Midbrain (tissue), 1 donor: ENCODE measurements at places on chromosomes 6 and 20.

DNA sequence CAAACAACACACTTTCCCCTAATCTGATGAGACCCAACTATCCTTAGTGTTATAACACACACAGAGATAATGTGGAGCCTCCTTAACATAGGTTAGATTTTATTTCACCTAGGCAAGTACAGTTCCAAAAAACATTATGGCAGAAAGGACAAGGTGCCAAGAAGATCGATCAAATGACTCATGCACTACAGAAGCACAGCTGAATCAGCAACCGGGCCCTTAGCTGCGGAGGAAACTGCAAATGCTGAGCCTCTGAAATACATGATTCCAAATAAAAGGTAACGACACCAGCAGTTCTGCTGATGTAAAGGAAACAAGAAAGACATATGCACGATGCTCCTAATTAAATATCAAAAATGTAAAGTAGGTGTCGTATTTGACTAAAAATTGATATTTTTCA lies 19.9 kb upstream of the MUC21 start:
- no peak for DNase-seq

GRCh38 chr6:30828027-30828962 lies 56.0 kb upstream of the DDR1 start:
- DNase-seq, result peak; percentile 91

DNA sequence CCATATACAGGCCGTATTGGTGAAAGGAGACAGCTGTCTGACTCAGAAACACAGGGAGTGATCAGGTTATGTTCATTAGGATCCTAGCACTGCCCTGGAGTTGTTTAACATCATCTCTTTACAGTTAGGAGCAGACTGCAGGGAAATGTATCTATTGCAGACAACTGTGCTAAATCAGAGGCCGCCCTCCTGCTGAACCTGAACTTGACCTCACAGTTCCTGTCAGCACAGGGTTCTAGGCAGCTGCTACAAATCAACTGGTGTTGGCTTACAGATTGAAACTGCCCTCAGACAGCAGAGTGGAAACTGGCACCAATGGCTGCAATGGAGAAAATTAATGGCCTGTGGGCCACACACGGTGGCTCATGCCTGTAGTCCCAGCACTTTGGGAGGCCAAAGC lies 3.7 kb upstream of the RPP40 start:
- no peak for DNase-seq

DNA sequence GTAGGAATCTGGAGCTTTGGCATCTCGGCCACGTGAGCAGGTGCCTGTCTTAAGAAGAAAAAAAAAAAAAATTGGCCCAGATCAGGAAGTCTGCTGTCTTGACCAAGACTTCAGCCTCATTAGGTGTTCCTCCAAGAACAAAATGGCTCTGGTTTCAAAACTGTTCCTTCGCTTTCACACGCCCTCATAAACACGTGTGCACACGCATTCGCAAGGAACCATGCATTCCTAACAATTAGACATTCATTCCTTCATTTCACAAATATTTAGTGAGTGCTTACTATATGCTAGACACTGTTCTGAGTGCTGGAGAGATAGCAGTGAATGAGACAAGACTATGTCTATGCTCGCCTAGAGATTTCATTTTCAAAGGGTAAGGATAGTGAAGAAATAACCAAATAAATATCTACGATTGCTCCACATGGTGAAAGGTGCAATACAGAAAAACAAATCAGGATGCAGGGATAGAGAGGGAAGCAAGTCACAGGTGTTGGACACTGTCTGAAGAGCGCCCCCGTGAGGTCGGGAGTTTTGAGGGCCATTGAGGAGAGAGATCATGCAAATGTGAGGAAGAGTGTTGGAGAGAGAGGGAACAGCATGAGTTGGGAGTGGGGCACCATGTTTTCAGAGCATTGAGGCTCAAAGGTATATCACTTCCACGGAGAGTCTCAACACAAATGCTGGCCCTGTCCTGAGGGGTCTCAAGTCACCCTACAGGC lies 53.3 kb downstream of the CCDC170 start:
- DNase-seq, result no peak

- DNase-seq, result no peak
Observed at GRCh38 chr6:50819466-50819903, 814 bp downstream of the TFAP2B start.

DNA sequence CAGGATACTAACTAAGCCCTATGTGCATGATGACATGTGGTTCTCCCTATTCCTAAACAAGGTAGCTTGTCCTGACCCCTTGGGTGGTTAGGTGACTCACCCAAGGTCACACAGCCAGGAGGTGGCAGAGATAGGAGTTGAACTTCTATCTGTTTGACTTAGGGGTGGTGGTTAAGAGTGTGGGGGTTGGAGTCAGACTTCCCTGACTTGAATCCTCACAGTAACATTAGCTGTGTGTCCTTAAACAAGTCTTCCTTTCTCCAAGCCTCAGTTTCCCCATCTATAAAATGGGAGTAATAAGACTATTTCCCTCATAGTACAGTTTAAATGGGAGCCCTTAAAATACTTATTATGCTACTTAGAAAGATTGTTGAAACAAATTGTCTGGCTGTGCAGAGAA lies 21.9 kb downstream of the SLC12A5 start:
- no peak for DNase-seq

DNA sequence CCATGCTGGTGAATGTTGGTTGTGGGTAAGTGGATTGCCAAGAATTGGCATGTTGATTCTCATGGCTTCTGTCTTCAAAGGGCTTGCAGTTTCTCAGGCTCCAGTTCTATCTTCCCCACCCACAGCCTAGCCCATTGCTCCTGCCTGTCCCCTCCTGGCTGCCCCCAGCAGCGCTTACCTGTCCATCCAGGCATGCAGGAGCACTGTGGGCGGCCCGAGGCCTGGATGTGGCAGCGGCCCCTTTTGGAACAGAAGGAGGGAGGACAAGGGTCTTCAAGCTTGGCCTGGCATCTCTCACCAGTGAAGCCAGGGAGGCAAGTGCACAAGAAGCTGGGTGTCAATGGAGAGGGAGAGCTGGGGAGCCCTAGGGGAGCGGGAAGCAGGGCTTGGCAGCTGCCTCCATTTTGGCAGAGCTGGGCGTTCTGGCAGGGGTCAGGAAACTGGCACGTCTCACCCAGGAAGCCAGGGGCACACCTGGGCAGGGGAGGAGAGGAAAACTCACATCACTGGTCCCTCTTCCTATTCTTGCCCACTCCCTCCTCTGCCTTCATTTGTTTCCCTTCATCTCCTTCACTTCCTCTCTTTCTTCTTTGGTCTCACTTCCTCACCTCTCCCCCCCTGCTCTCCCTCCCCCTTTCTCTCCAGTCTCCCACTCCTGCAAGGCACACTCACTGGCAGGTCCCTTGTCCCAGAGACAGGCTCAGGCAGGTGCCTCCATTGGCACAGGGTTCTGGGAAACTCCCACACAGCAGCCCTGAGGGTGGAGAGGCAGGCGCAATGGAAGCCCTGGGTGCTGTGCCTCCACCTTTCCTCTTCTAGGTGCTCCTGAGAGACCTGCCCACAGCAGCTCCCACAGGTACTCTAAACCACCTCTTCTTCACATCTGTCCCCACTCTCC lies 1.3 kb downstream of the NOTCH4 start:
- DNase-seq, result no peak

DNA sequence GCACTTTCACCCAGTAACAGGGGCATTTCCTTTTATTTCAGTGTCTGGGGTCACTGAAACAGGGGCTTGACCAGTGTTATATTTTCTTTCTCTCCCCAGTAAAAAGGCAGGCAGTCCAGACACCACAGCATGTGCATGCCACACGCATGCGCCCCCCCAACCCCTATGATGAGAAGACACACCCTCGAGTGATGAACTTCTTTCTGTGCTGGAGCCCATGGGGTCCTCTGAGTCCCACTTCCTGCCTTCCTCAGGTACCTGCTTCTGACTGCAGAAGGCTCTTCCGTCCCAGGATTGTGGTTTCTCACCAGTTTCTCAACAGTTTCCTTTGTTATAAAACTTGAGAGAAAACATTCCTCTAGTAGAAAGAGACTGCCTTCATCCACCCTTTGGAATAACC lies 45.7 kb upstream of the TMEM181 start:
- DNase-seq, result no peak

GRCh38 chr20:25574411-25574810 lies 10.9 kb downstream of the NINL start:
- DNase-seq, result no peak

GRCh38 chr6:163860287-163861081 lies 446.0 kb downstream of the QKI start:
- DNase-seq, result no peak

DNA sequence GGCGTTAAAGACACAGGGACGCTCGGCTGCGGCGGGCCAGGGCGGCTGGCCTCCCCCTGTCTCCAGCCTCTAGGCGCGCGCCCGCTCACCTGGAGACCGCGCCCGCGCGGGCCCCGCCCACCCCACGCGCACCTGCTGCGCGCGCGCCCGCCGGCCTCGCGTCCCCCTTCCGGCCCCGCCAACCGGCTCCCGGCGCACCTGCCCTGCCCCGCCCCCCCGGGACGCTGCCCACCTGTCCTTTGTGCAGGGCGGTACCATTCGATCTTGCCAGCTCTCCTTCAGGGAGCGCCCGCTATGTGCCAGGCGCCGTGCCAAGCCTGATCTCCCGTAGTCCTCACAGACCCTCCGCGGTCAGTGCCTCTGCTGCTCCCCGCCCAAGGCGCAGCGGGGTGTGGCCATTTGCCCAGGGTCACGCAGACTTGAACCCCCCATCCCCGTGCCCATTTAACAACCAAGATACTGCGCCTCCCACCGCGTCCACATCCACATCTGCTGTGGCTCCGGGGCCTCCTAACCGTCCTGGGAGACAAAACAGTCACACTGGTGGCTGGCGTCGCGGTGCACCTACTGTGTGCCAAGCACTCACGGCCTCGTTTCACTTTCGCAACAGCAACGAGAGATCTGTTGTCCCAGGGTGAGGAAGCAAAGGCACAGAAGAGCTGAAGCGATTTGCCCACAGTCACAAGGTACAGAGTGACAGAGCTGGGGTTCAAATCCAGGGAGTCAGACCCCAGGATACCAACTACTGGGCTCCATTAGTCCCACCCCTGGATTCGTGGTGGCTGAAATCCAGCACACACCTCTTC lies 48.1 kb downstream of the NOL4L start:
- no peak for DNase-seq

GRCh38 chr20:20014659-20015058 lies 2.5 kb upstream of the NAA20 start:
- DNase-seq, result no peak

- no peak for DNase-seq
Observed at GRCh38 chr6:169472786-169473416, 219.3 kb upstream of the THBS2 start.

DNA sequence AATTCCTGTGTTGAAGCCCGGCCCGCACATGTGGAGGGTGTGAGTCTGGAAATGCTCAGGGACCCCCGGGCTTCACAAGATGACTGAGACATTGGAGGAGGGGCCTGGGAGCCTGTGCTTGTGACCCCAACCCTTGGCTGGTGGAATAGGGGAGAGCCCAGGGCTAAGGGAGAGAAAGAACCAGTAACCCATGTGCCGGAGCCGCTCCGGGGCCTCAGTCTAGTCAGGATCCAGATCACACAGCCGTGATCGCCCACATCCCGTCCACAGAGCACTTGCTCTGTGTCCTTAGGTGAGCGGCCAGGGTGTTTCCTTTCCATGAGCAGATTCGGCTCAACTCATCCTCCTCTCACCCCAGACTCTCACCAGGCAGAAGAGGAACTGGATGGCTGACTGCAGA lies 152.3 kb upstream of the RPS6KA2 start:
- no peak for DNase-seq

DNA sequence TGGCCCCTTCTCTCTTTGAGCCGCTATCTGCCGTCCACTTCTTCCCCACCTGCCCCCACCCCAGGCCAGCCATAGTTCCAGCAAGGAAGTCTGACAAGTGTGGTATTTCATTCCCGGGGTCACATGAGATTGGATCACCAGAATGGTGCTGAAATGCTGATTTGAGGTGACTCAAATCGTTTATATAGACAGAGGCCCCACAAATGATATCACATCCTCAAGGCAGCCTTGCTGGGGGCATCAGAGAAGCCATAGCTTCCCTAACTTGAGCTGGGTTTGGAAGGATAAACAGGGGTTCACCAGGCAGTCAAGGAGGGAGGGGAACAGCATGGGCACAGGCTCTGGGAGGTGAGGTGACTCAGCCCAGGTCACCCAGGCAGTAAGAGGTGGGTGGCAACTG lies 9.9 kb downstream of the SDCBP2 start:
- no peak for DNase-seq

GRCh38 chr6:122752459-122752858 lies 27.1 kb upstream of the FABP7 start:
- no peak for DNase-seq

DNA sequence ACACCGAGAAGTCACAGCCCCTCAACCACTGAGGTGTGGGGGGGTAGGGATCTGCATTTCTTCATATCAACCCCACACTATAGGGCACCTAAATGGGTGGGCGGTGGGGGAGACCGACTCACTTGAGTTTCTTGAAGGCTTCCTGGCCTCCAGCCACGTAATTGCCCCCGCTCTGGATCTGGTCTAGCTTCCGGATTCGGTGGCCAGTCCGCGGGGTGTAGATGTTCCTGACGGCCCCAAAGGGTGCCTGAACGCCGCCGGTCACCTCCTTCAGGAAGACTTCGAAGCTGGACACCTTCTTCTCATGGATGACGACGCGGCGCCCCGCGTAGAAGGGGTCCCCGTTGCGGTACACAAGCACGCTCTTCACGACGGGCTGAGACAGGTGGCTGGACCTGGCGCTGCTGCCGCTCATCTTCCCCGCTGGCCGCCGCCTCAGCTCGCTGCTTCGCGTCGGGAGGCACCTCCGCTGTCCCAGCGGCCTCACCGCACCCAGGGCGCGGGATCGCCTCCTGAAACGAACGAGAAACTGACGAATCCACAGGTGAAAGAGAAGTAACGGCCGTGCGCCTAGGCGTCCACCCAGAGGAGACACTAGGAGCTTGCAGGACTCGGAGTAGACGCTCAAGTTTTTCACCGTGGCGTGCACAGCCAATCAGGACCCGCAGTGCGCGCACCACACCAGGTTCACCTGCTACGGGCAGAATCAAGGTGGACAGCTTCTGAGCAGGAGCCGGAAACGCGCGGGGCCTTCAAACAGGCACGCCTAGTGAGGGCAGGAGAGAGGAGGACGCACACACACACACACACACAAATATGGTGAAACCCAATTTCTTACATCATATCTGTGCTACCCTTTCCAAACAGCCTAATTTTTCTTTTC lies at the start of gene DCDC2:
DCDC2 (minus strand) TSS at position 724 of the 883 bp plus-strand sequence; CDS start at position 415, 309 bp downstream.
- no peak for DNase-seq

GRCh38 chr20:58894652-58895447 lies 42.3 kb downstream of the GNAS start:
- no peak for DNase-seq
